ENCODE measurements at places on chromosomes 2 and 18.

DNA sequence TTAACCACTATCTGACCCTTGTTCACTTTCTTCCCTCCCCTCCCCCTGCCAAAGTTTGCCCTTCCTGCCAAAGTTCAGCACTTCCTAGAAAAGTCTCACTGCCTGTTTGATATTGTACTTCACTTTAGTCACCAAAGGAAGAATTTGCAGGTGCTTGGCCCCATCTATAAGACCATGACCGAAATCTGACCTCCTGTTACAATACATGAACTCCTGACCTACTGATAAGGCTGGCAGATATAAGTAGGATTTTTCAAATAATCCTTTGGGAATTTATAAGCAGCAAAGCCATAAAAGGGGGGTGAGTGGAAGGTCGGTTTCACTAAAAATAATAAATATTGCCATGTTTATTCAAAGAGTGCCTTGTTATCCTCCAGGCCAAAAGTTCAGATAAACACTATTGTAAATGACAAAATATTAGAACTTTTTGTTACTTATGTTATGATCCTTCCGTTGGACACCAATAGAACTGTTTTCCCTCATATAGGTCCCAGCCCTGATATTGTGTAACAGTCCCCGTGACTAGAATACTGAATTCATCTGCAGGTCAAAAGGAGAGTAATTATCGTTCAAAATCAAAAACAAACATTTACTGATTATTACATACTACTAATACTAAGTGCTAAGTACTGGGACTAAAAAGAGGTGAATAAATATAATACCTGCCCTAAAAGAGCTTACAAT lies 277.6 kb downstream of the EXOC6B start:
- DNase-seq = no peak

DNA sequence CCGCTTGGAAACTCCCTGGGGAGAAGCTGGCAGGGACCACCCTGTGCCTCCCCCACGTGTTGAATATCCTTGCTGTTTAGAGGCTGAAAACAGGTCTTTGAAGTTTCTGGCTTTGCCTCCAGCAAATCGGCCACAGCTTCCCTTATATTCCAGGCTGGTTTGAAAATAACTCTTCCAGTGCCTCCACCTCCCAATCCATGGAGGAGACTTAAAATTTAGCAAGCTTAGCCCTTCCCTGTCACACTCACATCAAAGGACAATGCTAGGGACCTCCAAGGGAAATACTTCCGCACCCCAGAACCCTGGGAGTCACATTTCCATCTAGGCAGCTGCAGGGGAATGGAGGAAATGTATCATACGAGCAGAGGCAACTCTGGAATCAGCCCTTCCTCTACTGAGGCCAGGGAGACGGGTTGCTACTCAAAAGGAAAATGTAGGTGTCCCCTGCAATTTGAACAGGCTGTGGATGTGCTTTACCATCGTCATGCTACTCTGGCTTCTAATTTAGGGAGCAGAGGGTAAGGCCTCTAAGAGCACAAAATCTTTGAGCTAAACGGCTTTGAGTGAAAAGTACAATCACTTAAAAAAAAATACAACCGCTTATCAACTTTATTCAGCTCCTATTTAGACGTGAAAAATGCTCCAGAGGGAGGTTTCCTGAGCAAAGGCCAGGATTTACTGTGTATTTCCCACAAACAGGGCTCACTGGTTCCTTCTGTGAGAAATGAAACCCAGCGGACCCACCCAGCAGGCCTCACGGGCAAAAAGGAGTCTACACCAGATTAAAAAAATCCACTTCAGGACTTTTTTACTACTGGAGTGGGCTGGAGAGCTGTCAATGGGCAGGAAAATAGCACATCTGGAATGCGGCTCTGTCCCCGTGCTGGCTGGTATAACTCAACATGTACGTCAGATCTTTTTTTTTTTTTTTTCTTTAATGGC lies 49.4 kb upstream of the PKDCC start:
- DNase-seq = peak; percentile 46

DNA sequence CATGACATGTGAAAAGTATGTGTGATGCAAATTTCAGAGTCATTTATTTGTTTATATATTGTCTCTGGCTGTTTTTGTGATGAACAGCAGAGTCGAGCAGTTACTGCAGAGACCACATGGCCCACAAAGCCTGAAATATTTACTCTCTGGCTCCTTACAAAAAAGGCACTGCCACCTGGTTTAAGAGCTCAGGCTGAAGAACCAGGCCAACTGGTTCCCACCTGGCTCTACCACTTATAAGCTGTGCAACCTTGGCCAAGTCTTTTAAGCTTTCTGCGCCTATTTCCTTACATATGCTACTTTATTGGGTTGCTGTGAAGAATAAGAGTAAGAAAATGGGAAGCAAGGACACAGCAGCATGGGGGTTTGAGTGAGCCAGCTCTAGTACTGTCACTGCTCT lies 207.6 kb downstream of the L3MBTL4 start:
- DNase-seq = no peak

DNA sequence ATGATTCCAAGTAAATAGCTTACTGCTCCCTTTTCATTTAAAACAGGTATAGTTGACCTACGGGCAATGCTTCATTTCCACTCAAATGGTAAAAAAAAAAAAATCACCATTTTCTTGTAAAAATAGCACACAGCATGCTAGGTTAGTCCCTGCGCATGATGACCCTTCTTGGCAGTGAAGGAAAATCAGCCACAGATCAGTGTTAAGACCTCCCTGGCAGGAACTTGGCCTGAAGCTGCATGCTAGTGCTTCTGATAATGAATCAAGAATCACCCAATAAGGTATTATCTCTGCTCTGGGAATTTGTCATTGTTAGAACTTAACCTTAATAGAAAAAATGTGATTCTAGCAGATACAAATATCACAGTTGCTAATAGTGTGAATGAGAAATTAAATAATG lies 166.3 kb downstream of the RAB3GAP1 start:
- no peak for DNase-seq

DNA sequence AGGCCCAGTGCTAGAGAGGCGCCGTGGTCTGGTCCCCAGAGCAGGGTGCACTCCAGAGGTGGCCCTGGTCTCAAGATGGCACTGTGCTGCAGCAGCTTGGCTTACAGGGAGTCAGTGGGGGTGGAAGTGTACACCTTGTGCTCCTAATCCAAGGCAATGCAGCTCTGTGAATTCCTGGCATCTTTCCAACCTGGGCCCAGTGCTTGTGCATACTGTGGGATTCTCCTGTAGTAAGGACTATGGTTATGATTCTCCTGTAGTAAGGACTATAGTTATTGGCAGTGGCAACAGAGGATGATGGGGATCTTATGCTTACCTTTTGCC lies 616.7 kb upstream of the REG3G start:
- DNase-seq = no peak

All from eye (tissue), 1 donor.